Left renal pelvis (tissue), 4 donors: ENCODE measurements at places on chromosomes 3 and 15.

GRCh38 chr15:53559364-53560277 lies 199.8 kb downstream of the WDR72 start:
- no peak for DNase-seq

DNA sequence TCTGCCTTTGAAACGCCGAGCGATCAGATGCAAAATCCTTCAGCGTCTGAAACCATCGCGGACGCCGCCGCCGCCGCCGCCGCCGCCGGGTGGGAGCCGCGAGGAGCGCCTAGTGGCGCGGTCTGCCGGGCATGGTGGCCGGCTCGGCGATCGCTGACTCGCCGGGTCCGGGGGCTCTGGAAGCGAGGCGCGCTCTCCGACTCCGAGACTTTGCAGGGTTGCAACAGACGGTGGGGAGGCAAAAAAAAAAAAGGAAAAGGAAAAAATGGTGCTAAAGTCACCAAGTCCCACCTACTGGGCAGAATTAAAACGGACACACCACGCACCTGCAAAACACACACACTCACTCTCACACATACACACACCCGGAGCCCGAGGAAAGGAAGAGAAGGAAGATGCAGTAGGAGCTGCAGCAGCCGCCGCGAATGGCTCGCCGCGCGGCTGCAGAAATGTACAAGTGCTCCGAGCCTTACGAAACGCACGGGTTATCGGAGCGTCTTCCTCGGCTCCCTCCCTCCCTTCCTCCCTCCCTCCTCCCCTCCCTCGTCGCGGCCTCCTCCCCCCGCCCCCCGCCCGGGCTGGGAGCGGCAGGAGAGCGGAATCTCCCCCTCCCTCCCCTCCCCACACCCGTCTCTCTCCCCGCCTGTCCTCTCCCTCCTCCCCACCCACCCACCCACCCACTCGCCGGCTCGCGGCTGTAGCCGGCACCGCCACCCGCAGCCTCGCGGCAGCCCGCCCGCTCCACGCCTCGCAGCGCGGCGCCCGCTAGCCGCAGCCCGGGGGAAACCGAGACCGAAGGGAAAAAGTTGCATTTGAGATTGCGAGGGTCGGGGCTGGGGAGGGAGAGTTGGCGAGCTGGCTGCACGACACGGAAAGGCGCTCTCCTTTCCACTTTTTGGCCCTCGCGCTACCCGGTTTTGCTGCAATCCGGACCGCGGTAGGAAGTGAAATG lies at the start of gene NTRK3:
TSS of gene NTRK3 (minus strand) at position 461 of the 952 bp plus-strand sequence. CDS start 586 bp downstream, outside the sequence.
- DNase-seq = no peak

DNA sequence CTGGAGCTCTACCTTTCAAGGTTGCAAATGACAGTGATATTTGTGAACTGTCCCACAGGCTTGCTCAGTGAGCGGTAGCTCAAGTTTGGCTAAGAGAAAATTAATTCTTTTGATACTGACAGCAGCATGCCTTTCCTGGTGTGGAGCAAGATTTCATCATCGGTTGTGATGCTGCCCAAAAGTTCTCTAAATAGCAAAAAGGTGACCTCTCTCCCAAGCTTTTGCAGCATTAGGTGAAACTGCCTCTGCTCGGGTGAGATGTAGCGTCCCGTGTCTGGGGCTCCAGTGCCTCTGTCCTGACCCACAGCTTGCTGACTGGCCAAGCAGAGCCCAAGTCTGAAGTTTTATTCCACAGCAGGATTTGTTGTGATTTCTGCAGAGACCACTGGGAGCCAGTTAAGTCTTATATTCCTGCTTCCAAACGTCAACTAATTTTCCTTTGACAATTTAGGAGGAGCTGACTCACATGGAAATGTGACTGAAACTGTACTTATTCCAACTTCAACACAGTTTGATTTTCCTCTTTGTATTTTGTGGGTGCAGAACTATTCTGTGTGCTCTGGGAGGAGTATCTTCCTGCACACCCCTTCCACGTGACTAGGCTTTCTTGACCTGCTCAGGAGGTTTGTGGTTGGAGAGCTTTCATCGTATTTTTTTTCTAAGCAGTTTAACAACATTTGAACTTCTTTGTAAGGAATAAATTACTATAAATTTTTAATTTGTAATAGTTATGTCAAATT lies 5.9 kb downstream of the SYNM start:
- DNase-seq = no peak

- no peak for DNase-seq
Observed at GRCh38 chr15:40435710-40436089, 5.1 kb upstream of the BAHD1 start.

DNA sequence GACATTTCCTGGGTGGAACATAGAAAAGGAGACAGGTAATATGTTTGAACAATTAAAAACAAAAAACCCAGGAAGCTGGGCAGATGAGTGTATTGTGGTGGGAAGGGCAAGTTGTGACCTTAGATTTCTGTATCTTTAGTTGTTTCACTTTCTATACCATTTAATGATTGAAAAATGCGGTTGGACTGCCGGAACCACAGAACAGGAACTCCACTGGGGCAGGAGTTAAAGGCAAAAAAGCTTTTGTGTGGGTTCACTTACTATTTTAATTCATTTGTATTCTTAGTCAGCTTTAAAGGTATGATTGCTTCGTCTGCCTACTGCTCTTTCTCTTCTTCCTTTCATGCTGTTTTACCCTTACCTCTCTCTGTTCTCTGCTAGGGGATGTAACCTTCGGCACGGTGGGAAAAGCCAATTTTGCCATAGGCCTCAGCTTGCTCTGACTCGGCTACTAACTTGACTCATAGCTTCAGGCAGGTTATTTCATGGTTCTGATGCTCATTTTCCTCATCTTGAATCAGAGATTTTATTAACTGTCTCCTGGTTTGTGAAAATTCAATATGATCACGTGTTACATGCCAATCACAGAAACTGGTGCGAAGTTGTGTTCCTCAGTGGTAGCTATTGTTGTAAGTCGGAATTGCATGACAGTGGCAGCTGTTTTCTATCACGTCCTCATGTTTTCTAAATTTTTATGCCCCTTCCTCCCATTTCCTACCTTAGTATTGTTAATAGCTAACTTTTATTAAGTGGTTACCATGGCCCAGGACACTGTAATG lies 1.6 kb upstream of the MCTP2 start:
- no peak for DNase-seq

GRCh38 chr15:63843901-63844317 lies 10.2 kb upstream of the HERC1 start:
- DNase-seq = no peak

DNA sequence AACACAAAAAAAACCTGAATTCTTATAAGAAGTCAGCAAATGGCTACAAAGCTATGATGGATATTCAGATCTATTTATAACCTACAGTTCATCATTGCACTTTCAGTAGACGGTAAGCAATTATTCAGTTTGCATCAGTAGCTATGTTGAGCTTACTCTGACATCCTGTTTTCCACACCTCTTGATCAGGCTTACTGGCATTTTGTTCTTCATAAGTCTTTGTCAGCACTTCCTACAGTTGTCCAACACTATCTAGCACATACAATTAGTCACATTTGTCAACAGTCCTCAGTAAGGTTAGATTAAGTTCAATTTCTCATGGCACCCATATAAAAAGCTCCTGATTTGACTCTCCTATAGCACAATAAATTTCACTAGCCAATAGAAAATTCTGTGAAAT lies 71.2 kb upstream of the ST3GAL6 start:
- DNase-seq = no peak

DNA sequence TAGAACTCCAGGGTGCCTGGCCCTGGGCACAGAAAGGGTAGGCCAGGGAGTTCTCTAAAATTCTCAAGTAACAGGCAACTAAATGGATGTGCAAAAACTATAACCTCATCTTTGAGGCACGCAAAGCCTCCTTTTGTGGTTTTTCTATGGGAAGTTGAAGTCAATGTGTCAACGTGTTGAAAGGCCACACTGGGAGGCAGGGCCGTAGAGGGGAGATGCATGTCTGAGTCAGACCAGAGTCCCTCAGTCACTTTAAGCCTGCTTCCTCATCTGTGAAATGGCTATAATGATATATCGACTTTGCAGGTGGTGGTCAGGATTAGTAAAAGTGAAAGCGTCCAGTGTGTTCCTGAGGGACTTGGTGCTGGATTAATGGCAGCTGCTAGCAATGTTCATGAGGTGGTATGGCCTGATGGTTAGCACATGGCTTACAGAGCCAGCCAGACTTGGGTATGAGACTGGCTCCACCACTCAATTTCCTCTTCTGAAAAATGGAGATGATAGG lies 17.0 kb downstream of the TGM5 start:
- DNase-seq = no peak

DNA sequence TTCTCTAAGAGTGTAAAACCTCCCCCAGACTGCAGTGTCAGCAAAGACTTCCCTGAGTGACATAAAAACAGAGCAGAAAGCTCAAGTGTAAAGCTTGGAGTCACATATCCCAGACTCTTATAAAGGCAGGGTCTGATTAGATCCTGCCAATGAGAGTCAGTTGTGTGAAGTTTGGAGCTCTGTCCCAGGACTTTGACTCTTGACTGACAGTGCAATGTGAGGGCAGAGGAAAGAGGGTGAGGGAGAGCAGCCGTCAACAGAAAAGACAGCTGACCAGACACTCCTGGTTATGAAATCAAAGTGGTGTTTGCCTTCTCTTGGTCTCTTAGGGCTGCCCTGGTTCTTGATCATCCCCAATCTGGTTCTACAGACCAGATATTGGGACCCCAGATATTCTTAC lies 393.2 kb downstream of the ERC2 start:
- no peak for DNase-seq

- no peak for DNase-seq
Observed at GRCh38 chr3:81497572-81498251, 263.7 kb downstream of the GBE1 start.

DNA sequence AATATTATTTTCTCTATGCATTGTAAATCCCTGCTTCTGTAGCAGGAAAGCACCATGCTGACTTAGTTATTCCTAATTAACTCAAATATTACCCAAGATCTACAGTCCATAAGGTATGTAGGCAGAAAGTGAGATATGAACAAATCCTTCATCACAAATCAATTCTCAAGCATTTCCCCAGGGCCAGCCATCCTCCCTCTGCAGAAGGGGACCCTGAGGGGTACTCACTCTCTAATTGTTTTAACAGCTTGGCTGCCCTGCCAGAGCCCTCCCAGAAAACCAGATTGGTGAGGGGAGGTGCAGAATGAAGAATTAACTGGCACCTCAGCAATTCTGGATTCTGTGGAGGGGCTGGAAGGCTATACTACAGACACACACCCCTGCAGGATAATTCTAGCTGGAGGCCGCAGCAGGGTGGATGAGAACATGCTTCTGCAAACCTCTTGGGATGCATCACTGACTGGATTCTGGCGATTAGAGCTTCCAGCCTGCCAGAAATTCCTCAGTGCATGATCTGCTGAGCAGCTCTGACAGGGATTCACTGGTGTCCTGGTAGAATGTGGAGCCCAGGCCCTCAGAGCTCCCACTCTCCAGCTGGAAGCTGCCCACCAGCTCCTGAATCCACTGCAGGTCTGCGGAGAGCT lies 88.6 kb upstream of the HERC1 start:
- DNase-seq = no peak

- no peak for DNase-seq
Observed at GRCh38 chr3:99418209-99418635, 220.2 kb upstream of the COL8A1 start.

GRCh38 chr3:14841836-14842235 lies 23.1 kb downstream of the FGD5 start:
- DNase-seq = no peak

GRCh38 chr3:65830948-65831732 lies 207.6 kb downstream of the MAGI1 start:
- DNase-seq = no peak

DNA sequence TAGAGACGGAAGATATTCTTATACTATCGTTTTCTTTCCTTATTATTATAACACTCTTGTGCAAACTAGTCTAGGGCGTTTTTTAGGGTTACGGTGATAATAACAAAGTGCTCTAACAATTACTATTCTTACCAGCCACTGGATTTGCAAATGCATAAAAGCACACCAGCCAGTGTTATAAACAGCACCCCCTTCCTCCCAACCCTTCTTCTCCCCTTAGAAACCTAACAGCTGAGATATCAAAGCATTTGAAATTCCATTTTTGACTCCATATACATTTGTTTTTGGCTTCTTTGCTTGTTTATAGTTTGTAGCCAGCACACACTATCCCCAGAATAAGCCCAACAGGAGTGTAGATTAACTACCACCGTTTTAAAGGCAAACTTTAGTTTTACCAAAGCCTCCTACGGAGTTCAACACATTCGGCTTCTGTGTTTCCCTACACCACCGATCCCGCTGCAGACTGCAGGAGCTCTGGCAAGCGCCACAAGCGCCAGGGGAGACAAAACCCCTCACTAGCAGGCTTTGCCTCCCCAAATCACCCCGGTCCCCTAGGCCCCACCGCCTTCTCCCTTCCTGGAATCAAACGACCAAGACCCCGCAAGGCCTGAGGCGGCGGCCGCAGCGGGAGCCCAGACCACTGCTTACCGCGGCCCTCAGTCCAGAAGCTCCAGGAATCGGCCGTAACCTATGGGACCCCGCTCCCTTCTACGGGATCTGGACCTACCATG lies 461 bp downstream of the COPB2 start:
- DNase-seq = peak; percentile 1

- no peak for DNase-seq
Observed at GRCh38 chr3:169998668-169999131, 32.1 kb downstream of the SEC62 start.

GRCh38 chr3:49025005-49025792 lies 3.3 kb downstream of the NDUFAF3 start:
- no peak for DNase-seq

DNA sequence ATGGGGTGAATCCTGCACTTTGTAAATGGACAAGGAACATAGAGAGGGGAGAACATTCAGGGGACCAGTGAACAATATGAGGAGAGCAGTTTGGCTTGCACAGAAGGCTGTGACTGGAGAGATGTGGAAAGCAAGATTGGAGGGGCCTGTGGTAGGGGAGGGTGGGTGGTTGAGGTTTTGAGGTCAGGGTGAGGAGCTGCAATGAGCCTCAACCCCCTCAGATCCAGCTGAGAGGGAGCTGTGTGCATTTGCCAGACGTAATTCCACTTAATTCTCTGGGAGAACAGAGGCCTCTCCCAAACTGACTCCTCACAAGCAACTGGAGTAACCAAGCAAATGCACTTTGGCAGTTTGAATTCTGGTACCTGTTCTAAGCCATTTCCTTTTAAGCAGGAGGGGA lies 253.1 kb upstream of the TRIM42 start:
- no peak for DNase-seq
